ENCODE measurements at places on chromosomes 12 and 14.

DNA sequence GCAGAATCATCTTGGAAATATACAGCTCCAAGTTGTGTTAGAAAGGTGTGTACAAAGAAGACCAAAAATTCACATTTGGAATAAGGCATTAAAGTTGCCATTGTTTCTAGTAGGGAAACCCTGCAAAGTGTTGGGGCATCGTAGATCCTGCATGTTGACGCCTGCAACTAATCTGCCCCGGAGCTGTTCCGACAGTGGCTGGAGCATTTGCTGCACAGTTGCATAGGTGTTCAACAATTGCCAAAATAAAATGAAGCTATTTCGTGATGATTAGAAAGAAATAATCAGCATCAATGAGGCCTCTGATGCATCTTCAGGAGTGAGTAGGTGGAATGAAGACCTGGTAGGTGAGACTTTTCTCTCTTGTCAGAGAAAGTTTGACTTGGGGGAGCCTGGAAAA, 47.3 kb downstream of the DAD1 start:
- no peak for DNase-seq

GRCh38 chr12:1914114-1914911, 4.1 kb downstream of the CACNA2D4 start:
- no peak for DNase-seq

DNA sequence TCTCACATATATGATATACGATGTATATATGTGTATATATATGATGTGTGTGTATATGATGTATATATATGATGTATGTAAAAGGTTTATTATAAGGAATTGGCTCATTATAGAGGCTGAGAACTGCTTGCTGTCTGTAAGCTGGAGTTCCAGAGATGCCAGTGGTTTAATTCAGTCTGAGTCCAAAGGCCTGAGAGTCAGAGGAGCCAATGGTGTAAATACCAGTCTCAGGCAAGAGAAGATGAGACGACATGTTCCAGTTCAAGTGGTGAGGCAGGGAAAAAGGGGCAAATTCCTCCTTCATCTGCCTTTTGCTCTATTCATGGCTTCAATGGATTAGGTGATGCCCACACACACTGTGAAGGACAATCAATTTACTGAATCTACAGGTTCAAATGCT, 17.1 kb upstream of the STYK1 start:
- no peak for DNase-seq

DNA sequence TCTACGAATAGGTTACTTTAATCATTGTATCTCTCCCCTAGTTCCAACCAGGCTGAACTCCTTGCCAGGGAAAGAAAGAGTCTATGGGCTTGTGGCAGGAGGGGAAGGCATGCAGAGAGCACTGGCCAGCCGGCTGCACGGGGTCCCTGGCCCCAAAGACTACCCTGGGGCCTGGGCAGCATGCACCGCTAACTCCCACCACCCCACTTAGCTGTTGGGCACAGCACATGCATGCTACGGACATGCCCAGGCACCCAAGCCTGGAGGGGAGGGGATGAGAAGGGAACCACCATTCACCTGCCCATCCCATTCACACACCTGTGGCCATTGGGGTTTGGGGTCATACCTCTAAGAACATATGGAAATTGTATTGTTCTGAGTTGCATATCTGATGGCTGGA, 94.1 kb downstream of the PIK3C2G start:
- DNase-seq = no peak

- no peak for DNase-seq
Measured at GRCh38 chr14:30532264-30532663, 26.7 kb upstream of the G2E3 start.

DNA sequence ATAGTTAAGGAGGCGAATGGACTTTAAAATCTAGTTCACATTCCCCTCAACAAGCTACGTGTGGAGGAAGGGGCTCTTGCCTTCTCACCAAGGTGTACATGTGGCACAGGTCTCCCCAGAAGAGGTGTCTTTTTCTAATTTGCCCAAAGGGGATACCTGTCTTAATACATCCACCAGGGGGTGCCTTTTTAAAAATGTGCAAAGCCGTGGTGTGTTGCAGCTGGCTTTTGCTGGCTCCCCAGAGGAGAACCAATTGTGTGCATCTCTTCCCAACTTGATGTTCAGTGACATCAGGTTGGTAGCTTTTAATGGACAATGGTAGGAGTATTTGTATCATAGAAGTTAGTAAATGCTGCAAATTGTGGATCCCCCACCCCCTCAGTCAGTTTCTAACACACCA, 33.8 kb downstream of the CREBL2 start:
- DNase-seq = no peak

GRCh38 chr12:1797011-1797901, 23.1 kb upstream of the LRTM2 start:
- DNase-seq = no peak

DNA sequence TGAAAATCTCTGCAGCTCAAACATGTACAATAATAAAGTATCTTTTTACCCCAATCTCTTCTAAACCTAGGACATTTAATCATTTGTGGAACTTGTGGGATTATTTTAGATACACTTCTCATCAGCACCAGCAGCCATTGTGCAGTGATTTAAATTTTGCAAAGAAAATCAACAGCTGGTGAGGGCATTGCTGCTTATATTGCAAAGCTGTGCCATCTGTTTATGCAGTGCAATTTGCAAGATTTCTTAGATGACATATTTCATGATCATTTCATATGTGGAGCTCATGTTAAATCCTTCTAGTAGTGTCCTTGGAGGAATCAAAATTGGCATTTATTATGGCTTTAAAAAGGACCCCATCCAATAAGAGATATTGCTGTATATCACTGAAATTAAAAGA, 320.7 kb downstream of the BTG1 start:
- DNase-seq = no peak

DNA sequence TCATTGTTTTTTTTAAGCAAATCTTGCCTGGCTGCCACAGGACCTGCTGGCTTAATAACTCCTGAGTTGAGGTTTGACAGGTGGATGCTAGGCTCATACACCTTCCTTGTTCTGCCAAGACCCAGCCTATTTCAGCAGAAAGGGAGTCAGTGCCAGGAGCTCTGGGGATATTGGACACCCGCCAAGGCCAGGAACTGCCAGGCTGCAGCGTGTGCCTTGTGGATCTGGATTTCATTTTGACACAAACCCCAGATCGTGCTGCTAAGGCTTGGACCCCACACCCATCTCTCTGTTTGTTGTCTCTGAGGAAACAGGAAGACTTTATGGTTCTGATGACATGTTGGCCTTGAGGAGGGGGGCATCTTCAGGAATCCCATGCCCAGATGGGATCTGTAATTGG, 44.4 kb upstream of the PRIMA1 start:
- DNase-seq = no peak
